Activated naive CD4-positive, alpha-beta T cell treated with anti-CD3 and anti-CD28 coated beads, Interleukin-2, amount 10 ng/mL, durations not matched to agents 7 days and 5 days (primary cell): ENCODE measurements at places on chromosomes 4 and X.

GRCh38 chr4:48681856-48682255 lies 98.2 kb downstream of the FRYL start:
- no peak for DNase-seq

- no peak for DNase-seq
Measured at GRCh38 chr4:31467781-31468180, 747.6 kb downstream of the PCDH7 start.

DNA sequence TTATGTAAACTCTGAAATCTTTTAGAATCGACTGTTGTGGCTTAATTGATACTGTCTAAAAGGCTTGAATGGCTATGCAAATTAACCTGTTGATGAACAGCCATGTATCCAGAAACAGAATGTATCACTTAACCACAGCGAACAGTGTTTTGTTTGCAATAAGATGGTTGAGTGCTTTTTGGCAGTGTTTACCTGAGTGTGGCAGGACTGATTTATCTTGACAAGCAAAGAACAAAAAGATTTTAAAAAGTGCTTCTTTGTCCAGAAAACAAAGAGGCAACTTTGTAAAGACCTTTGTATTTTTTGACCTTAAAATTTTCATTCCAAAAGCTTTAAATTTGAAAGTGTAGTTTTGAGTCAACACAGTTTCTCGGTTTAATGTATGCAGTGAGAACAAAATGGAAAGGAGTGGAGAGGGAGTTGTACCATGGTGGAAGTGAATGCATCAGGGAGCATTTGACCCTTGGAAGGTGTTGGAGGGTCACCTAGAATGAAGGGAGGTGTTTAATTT lies 18.0 kb downstream of the ARHGAP10 start:
- DNase-seq: no peak

DNA sequence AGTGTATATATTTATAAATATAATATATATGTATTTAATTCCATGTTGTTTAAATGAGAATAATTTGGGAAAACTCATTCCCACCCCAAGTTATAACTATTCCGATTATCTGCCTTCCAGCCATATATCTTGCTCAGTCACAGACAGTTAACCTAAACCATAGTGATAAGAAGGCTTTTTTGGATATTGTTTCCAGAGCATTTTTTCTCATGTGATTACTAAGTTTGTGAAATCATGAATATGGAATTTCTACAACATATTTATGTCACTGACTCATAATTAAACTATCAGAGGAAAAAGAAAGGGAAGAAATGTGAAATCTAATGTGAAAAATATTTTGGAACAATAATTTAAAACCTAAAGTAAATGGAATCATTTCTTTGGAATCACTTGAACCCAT lies 1163.5 kb upstream of the PABPC4L start:
- DNase-seq: no peak

GRCh38 chr4:96145601-96146000 lies 305.7 kb downstream of the PDHA2 start:
- no peak for DNase-seq

DNA sequence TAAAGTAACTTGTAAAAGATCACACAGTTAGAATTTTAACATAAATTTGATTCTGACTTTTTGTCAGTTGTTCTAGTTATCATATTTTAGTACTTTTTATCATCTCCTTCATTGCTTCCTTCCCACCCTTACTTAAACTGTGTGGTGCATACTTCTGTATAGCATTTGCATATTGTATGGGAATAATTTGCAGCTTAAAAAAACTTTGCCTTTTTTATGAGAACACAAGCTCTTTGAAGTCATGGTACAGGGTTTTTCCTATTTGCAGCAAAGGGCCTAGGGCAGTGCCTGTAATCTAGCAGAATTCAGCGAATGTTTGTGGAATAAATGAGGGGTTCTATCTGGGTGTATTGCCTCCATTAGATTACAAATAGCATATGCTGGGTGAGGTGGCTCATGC lies 41.6 kb downstream of the SYNPO2 start:
- no peak for DNase-seq
